NCI-H69 (cell line): ENCODE measurements at places on chromosomes 3 and 15.

GRCh38 chr3:104032283-104032682 lies 1334.4 kb upstream of the ALCAM start:
- DNase-seq = no peak

GRCh38 chr3:60309539-60310268 lies 941.5 kb downstream of the FHIT start:
- DNase-seq = peak; percentile 7

DNA sequence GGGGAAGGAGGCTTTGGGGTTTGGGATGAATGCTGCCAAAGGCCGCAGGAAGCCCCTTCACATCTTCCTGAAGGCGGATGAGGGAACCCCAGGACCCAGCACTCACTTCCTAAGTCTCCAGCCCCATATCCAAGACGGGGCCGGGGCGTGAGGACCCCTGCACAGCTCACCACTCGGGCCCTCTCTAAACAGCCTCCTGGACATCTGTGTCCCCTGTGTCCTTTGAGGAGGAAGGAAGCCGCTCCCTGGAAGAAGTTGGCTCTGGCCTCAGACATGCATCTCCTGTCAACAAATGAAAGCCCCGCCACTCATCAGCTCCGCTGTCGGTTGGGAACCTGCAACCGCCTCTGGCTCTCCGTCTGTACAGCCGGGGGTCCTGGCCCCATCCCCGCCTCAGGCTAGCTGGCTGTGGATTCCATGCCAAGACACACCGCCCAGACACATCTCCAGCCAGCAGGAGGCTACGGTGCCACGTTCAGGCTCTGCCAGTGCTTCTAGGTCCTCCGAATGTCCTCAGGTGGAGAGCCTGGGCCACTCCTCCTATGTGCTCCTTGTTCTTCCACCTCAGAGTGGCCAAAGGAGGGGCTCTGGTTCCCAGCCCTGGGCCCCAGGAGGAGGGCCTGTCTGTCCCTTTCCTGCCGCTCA lies 140.0 kb upstream of the MEF2A start:
- DNase-seq = peak; percentile 52

- DNase-seq = no peak
Measured at GRCh38 chr3:136835813-136836510, 17.0 kb downstream of the SLC35G2 start.

DNA sequence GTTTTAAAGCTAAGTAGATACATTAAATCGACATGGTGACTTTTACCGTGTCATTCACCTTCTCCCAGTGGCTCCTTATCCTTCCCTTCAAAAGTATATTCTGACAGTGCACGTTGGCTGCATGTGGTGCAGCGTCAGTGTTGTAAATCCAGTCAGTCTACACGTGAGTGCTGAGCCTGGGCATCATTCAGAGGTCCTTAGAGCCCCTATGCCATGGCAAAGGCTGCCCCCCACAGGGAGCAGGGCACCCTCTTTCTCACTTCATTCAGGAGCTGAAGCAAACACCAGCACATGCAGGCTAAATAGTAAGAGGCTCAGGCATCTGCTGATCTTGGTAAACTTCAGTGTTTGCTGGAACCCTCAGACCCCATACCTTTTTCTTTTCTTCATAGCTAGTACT lies 43.3 kb downstream of the RASGRP1 start:
- DNase-seq = peak; percentile 61

DNA sequence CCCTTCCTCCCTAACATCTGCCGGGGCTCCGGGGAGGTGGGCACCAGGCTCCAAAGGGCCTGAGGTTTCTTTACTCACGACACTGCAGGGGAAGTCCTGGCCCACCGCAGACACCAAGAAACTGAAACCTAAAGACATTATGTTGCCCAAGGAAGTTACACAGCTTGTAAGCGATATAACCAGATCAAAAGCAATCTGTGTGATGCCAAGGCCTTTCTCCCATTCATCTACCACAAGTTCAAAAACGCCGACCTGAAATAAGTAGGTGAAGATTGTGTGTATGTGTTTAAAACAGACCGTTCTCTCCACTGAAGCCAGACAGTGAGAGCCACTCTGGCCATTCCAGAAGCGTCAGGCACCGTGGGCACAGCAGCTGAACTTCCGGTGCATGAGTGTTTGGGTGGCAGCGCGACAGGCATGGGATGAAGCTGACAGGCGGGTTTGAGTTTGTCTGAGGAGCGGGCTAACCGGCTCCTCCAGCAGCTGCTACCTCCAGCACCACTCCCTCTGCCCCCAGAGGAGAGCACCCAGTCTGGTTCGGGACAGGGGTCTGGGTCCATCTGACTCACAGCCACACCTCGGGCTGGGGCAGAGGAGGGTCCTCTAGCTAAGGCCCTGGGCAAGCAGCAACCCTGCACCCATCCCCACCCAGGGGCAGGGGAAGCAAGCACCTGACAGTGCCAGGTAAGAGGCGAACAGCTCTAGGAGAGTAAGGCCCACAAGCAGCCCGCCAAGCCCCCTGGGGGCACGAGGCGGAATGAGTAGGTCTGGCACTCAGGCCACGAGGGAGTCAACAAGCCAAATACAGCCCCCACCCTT lies 1.3 kb downstream of the TNK2 start:
- peak; percentile 76 for DNase-seq

DNA sequence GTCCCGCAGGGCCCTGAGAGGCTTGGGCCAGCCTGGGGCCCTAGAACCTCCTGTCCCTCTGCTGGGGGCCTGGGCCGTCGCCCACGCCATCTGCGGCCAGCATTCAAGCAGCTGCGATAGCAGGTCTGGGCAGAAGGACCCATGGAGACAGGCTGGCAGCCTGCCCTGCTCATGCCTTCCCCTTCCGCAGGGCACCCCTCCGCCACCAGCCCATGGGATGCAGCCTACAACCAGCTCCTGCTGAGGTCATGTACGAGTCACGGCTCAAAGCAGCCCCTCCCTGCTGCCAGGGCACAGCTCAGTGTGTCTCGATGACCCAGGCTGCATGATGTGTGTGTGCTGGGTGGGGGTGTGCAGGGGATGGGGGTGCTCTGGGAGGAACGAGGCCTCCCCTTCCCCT lies 27.8 kb downstream of the DUSP7 start:
- DNase-seq = peak; percentile 30
